ENCODE measurements at places on chromosomes 1 and 21. TPM values are rescaled to one million over a fixed set of nuclear protein-coding genes. Genes with fewer than 3 reads are reported as not detected.

Gene BARHL2
- not detected for total RNA-seq

DNA sequence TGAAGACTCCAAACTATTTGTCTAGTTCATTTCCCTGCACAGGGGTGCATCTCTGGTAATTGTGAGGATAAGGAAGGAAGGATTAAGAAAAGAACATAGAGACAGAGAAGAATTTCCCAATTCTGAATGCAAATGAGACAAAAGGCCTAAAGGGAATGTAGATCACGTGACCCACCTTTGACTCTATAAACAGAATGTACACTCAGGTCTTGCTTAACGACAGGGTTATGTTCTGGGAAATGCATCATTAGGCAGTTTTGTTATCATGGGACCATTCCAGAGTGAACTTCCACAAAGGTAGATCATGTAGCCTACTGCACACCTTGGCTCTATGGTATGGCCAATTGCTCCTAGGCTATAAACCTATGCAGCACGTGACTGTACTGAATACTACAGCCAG is 252.3 kb upstream of the ZP4 start:
- DNase-seq: no peak

GRCh38 chr1:12617511-12617900 is 504 bp downstream of the DHRS3 start:
- DNase-seq: peak; percentile 67

DNA sequence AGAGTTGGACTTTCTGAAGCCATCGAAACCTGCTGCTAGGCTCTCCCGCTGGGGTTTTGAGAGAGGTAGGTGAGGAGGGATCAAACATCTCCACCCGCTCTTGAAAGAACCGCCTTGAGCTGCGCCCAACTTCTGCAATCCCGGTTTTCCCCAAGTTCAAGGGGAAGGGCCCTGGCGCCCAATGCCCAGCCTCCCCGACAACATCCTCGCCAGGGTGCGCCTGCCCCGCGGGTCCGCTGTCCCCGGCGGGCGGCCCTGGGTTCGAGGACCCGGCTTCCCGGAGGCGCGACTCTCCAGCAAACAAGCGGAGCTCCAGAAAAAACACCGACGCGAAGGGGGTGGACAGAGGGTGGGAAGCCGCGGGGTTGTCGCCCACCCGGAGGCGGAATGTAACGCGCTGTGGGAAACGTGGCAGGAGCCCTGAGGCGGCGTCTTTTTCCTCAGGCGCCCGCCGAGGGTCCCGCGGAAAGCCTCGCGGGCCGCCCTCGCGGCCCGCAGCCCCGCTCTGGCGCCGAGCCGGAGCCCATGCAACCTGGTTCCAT is 607 bp downstream of the BTG3 start:
- peak; percentile 27 for DNase-seq

Measured in CD8-positive, alpha-beta memory T cell (primary cell).